Nasal cavity respiratory epithelium epithelial cell of viscerocranial mucosa (primary cell): ENCODE measurements at places on chromosomes 6 and 20. TPM values are rescaled to one million over a fixed set of nuclear protein-coding genes. Genes with fewer than 3 reads are reported as not detected.

PPP1R14C gene
- 63.4 and 70.4 TPM in 2 replicates for total RNA-seq

CNKSR3 gene
- total RNA-seq: 2.1 and 6.5 TPM in 2 replicates

CLPSL1 gene
- total RNA-seq: not detected in 2 replicates

TFAP2C gene
- 8.2 and 10.3 TPM in 2 replicates for total RNA-seq

PCED1A gene
- total RNA-seq: 15.0 and 16.9 TPM in 2 replicates

MCCD1 gene
- total RNA-seq: not detected in 2 replicates

PGC gene
- total RNA-seq: not detected in 2 replicates
